ENCODE measurements at places on chromosomes 2 and 18.

DNA sequence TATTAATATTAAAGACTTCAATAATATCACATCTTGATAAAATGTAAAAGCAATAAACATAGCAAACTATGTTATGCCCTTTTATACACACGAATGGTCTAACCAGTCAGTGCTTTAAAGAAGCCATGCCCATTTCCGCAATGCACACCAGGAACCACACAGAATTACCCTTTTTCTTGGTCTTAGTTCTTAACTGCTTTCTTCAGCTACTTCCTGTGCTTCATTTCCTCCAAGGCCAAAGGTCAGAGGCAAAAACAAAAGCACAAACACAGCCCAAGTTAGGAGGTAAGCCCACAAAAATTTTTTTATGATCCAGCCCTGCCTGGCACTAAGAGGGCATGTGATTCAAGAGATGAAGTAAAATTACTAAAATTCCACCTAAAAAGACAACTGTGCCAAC lies 267.2 kb downstream of the FBXO15 start:
- DNase-seq, result no peak

DNA sequence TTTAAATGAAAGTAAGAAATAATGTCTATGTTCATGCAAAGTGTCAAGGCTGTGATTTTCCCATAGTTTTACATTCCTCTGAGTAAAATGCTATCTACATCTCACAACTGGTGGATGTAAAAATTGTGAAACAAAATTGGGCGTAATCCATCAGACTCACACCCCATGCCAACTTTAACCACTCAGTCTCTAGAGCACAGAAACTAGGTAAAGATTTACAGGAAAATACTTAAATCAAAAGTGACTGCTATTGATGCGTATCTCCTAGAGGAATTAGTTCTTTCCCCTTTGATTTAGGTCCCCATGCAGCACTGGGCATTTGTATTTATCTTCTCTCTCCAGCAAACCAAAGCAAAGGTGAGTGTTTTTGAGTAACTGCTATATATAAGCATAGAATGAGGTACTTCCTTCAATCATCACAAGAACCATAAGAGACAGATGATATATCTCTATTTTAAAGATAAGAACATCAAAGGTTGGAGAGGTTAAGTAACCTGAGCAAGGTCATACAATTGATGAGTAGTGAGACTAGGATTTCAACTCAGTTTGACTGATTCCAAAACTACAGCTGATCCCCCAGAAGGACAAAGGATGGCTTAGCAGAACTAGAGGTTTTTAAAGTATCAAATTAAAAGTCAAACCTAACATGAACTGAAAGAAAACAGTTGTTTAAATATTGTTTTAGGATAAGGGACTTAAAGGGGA lies 594.0 kb upstream of the ACVR2A start:
- no peak for DNase-seq

DNA sequence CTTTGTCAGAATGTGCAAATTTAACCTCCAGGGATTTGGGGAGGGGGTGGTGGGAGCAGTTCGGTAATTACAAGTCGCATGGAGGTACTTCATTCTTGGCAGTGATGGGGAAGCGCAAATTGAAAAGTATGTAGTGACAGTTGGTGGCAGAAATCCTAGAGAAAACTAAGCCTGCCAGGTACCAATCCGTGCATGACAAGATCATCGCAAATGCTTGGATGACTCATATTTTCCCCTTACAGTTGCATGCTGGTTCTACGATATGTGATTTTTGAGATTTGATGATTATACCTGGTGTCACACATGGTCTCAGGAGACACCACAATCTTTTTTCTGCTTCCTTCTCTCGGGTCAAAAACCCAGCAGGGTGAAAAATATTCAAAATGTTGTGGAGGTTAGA lies 479.7 kb upstream of the ID2 start:
- DNase-seq, result no peak

DNA sequence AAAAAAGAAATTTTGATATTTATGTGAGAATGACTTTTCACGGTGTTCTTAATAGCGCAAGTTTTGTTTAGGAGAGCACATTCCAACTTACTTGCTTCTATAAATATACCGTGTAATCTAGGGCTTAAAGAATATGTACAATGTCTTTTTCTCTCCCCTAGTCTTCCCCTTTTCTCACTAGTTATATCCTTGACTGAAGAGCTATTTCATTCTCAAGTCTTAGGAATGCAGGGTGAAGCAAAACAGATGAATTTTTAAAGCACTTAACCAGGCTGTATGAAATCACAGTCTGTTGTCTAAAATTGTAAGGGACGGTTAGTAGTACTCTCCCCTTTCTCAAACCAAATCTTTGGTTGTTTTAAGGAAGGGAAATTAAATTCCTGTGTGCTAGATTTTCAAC lies 29.6 kb upstream of the SLC30A6 start:
- DNase-seq, result no peak

DNA sequence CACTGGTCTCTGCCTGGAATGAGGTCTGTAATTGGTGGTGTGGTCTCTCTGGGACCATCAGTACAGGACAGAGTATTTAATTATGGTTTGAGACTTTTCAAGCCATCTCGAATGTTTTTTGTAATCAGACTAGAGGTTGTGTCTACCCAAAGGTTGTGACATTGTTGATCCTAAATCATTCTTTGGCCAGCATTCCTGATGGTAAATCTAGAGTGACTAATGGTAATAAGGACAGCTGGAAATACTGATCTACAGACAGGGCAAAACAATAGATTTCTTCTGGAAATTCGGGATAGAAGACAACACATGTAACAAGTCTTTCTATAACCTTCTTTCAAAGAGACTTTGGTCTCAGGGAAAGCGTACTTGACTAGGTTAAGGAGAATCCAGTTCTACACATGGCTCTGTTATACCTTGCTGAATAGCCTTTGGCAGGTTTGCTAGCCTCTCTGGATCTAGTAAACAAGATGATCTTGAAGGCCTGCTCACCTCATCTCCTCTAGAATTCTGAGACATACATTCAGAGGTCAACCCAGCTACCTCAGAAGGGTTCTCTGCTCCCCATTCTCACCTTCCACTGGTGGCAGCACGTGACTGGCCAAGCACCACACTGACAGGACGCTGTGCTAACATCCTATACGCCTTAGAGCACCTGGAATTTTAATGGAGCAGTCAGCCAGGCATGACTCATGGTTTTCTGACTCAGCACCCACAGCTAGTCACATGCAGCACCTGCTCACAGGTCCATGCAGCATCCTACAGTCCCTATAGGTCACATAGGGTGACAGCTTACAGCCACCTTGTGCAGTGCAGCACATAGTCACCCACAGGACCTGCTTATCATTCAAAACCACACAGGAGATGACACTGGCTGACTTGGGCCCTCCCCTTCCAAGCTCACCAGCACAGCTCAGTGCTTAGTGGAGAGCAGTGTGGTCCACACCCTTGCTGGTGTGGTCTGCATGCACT lies 12.2 kb downstream of the PLB1 start:
- DNase-seq, result no peak

DNA sequence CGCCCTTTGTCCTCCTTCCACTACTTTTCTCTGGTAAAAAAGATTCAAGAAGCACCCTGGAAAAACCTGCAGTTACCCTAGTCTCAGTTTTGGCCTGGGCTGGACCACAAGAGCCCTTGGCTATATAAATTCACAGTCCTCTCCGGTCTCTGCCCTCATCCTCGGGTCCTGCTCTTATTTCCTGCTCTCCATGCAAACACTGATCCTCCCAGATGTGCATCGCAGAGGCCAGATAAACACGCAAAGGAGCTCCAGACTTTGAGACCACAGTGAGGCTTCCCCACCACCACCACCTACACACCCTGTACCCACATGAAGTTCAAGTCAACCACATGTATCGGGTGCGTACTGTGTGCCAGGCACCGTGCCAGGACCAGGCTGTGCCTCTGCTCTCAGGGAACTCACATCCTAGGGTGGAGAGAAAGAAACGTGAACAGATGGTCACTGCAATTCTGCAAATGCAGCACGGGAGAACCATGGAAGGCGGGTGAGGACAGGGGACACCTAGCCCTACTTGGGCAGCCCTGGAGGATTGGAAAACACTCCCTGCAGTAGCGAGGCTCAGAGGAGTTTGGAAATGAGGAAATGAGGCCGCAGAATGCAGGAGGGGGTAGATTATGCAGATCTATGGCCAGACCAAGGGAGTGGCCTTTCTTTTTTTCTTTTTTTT lies 7.4 kb downstream of the CTDSP1 start:
- peak; percentile 87 for DNase-seq

GRCh38 chr2:167200019-167200418 lies 311.7 kb downstream of the XIRP2 start:
- no peak for DNase-seq

DNA sequence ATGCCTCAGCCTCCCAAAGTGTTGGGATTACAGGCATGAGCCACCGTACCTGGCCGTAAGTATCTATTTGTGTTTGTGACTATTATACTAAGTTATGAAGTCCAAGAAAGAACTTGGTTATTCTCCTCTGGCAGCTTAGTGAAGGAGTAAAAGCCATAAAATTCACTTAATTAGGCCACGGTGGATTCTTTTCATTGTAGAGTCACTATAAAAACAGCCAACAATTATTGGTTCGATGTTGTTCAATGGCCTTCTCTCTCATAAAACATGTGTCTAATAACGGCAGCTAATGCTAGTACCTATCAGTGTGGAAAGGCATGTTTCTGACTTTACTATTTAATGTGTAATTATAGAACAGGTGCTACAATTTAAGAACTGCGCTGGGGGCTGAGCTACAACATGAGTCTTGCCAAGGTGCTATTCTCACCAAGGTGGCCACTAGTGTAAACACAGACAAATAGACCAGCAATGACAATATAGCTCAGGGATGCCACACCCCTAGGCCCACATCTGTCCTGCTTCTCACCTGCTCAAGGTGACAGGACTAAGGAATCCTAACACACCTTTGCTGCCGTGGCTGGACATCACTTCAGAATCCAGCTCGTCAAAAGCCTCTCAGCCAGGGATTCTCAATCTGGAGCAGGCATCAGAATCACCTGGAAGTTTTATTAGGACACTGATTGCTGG lies 17.2 kb downstream of the ATP8B1 start:
- DNase-seq, result no peak

DNA sequence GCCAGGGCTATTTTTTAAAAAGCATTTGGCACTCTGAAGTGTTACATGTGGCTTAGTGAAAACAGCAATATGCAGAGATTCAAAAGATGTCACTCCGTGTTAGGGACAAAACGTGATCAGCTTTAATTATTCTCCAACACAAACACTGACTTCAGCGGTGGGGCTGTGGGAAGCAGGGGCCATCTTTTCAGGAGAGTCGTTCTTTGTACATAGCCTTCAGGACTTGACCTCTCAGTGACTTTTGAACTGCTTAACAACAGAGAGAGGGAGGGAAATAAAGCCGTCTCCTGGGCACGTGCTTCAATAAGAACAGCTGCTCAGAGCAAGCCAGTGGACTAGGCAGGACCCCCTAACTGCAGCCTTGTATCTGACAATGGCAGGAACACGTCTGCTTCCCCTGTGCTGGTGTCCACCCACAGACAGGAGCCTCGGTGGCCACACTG lies 95.0 kb upstream of the HDAC4 start:
- no peak for DNase-seq

DNA sequence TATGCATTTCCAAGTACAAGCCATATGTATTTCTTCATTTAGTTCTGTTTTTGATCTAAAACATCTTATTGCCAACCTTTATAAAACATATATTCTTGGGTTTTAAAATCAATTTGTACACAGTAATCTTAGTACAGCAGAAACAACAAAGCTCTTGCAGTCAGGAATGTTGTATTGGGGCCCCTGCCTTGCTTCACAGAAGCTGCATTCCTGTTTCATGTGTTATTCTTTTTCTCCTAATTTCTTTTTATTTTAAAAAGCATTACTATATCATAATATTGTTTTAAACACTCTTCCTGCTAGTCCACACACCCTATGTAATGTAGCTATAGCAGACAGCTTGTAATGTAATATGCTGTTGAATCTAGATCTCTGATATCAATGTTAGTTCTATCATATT lies 24.0 kb downstream of the SERPINB7 start:
- no peak for DNase-seq

DNA sequence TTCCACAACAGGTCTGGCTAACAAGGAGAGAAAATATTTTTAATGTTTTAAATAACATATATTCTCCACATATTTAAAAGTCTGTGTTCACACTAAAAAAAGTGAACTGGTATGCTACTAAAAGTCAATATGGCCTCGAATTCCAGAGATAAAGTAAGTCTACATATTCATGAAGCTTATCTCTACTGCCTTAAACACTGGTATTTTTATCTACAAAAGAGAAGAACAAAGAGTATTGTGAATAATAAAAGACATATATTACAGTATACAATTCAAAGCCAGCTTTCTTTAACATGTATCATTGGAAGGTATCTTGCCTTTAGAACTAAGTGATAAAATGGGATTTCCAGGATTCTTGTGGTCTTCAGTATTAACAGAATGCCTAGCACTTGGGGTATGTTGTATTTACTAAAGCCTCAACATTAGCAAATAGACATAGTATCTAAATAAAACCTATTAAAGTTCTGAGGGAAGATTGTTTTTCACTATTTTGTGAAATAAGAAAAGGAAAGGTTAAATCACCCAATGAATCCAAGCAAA lies 302.8 kb upstream of the CCDC68 start:
- DNase-seq, result no peak

- DNase-seq, result peak; percentile 69
Observed at GRCh38 chr18:45951016-45951714, 16.0 kb downstream of the EPG5 start.

GRCh38 chr2:37653093-37653492 lies 18.3 kb downstream of the CDC42EP3 start:
- no peak for DNase-seq

- DNase-seq, result no peak
Observed at GRCh38 chr2:204407204-204408014, 137.9 kb upstream of the PARD3B start.

DNA sequence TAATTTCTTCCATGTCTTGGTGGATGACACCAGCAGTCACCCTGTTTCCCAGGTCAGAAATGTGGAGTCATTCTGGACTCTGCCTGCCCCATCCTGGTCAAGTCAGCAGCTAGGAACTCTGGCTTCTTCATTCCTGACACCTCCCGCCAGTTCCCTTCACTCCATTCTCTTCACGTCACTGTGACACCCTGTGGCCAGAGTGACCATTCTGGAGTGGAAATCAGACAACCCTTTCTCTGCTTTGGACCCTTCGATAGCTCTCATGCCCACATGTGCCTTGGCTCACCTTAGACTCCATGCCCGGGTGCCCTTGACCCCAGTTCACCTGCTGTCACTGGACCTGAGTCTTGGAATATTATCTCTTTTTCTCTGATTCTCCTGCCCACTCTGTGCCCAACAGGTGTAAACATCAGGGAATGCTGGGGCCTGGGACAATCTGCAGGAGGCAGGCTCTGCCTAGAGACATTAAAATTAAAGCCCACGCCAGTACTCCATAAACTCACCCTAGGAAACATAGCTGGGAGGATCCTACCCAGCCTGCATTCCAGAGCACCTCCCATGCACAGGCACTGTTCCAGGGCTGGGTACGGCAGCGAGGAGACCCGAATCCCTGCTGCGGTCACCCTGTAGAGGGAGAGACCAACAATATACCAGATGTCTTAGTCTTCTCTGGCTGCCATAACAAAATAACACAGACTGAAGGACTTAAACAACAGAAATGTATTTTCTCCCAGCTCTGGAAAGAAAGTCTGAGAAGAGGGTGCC lies 41.1 kb upstream of the FAHD2A start:
- peak; percentile 20 for DNase-seq

- DNase-seq, result no peak
Observed at GRCh38 chr18:55988537-55988936, 400.5 kb upstream of the TCF4 start.

All from upper lobe of right lung (tissue), 1 donor.